Putamen (tissue), 1 donor: ENCODE measurements at places on chromosomes 7 and 10.

DNA sequence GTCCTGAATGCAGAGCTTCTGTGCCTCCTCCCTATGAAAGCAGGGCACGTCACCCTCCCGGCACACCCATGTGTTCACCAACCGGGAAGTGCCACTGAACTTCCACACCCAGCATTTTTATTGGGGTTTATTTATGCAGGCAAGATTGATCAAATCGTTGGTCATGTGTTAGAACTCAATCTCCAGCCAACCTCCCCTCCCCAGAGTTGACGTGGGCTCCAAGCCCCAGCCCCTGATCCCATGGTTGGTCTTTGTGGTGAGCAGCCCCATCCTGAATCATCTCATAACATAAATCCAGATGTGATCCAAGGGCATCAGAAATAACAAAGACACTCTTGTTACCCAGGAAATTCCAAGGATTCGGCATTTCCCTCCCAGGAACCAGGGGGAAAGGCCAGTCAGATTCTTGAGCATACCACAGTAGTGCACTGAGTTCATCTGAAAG is 151.2 kb downstream of the TPST1 start:
- no peak for DNase-seq

- no peak for DNase-seq
Observed at GRCh38 chr10:113613977-113614690, 49.7 kb downstream of the NRAP start.

- DNase-seq: no peak
Observed at GRCh38 chr7:126079581-126079980, 1150.0 kb upstream of the POT1 start.

GRCh38 chr10:101749047-101750016 is 26.6 kb downstream of the FGF8 start:
- DNase-seq: no peak

- DNase-seq: no peak
Observed at GRCh38 chr10:2700626-2701305, 366.6 kb upstream of the PFKP start.

- no peak for DNase-seq
Observed at GRCh38 chr7:107860981-107861652, 29.9 kb upstream of the DLD start.

DNA sequence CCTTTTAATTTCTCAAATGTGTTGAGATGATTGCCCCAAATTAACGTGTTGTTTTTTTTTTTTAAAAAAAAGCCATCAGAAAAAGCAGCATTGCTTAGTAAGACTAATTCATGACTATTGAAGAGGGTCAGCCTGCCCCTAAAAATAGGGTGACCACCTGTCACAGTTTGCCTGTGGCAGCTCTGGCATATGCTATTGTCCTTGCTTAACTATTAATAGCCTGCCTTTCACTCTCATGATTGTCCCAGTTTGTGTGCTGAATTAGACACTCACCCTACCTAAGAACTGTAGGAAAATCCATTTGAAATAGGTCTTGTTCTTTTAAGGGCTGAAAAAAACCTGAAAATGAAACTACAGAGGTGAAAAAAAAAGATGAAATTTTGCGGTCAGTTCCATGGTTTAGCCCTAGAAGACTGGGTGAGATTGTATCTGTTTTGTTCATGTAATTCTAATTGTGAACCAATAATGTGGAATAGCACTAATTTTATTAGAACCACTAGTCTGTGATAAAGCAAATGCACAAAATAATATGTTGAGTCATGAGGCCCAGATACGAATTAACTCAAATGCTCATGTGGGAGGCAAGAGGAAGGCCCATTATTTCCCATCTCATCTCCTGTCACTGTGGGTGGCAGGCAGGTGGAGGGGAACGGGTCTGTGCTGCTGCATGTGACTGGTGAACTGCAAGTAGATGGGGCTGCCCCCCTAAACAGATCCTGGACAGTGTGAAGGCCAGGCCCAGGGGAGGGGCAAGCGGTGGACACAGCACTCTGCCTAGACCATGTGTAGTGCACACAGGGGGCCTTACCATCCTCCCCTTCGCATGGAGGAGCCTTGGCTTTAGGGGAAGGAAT is 265.4 kb upstream of the NFE2L3 start:
- peak; percentile 56 for DNase-seq

DNA sequence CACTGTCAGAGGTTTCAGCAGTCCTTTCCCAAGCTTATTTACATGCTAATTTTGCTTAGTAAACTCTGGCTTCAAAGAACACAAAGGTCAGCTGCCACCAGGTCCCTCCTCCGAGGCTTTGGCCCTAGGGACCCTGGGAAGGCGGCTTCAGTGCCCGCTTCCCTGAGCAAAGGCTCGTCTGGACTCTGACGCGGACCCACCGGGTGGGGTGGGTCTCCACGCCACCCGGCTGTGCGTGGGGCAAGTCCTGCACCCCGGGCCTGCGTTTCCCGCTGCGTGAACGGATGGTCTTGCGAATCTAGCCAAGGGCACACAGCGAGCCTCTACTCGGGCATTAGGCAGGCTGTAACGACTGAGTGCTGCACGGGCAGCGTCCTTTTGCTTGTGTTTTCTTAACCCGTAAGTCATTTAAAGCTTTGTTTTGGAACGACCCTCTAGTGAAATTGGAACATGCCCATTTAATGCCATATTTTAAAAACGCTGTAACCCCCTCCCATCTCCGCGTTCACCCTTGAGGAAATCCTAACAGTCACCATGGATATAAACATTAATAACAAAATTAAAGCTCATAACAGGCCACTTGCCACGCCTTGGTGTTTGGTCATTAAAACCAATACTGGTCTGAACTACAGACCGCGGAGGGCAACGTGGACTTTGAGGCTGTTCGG is 828 bp downstream of the BNIP3 start:
- DNase-seq: no peak

GRCh38 chr7:33062023-33062781 is at the start of gene NT5C3A:
Gene NT5C3A (minus strand): TSS chr7:33062776. CDS start chr7:33062705, 71 bp downstream.
- peak; percentile 29 for DNase-seq

GRCh38 chr7:2314209-2314955 is at the start of gene SNX8:
Gene SNX8 (minus strand): TSS chr7:2314441. CDS start chr7:2314421, 20 bp downstream.
- DNase-seq: peak; percentile 83

DNA sequence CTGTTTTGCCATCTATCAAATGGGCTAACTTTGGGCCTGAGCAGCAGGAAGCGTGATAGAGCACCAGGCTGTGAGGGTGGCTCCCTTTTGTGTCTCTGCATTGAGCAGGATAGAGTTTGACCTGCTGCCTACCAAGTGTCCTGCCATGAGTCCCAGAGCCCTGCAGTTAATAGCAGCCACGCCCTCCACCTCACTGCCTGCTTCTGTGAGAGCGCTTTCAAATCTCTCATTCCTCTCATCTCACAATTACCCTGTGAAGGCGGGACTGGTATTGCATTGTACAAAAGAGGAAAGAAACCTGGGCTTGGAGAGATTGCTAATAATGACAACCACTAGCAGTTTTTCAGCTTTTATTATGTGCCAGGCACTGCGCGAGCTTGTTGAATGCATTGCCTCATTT is 39.9 kb downstream of the UNC5B start:
- no peak for DNase-seq

- no peak for DNase-seq
Observed at GRCh38 chr10:29648114-29648982, 13.6 kb upstream of the SVIL start.

DNA sequence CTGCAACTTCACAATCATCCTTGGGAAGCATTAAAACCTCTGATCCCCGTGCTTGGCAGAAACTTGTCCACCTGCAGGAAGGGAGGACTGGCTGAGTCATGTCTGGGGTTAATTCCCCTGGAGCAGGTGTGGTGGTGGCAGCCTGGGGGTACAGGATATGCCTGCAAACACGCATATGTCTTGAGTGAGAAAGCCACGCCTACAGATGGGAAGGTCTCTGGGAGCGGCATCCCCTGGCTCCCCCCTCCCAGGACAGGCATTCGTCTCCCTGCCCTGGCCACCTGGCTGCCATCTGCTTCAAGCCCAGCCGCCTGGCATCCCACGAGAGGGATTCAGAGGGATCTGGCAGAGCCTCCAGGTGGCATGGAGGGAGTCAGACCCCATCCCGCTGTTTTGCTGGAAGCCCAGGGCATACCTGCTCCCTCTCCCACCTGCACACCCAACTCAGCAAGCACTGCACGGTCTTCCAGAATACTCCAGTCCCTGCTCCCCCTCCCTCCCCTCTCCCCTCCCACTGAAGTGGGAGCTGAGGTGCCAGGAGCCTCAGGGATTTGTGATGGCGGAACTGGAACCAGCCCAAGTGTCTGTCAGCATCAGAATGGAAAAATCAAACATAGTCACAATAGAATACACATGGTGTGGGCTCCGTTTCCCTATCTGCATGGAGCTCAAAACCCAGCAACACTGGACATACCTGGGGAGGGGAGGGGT is 61.0 kb downstream of the CAMK2B start:
- peak; percentile 78 for DNase-seq

DNA sequence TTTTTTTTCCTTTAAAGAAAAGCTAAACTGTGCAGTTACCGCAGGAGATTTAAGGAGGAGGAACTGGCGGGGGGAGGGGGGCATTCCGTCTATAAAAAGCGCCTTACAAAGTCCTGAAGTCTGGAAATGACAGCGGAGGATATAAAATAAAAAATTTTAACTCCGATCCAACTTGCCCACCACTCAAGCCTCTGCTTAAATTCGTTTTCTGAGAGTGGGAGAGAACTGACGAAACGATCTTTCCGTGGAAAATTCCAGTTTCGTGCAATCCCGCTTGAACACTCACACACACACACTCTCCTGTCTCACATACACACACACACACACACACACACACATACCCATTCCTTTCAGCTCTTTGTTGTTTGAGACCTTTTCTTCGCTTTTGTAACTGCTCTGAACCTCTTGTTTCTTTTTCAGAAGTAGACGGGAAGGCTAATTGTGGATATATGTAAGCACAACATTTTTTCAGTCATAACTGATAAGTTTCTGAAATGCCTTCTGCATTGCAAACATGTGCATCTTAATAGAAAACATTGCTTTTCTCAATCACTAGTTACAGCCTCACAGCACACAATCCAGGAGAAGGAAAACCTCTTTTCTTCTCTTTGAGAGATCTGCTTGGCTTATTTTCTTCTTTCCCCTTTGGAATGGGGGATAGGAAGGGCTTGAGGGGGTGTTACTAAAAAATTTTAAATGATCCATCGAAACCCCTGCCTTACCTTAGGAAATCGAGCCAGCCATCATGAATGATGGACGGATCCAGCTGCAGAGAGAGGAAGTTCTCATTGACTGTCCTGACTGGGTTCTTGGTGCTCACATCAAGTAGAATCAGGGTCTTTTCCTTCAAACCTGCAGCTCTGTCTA is 628 bp downstream of the HPSE2 start:
- no peak for DNase-seq

- DNase-seq: no peak
Observed at GRCh38 chr10:133180965-133181639, 21.1 kb downstream of the KNDC1 start.

DNA sequence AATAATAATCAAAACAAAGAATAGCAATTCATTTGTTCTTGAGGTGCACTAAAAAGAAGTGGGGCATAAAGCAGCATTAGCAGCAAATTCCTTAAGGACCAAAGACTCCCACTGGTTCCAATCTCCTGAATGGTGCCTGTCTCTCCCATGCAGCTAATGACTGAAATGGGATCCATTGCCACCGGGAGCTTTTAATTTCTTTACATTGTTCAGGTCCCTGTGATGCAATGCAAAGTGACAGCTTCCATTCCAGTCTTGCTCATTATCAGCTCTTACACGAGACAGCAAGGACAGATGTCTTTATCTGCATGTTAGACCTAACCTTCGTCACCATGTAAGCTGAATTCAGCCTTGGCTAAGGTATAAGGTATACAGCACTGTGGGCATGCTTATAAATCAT is 148.1 kb downstream of the POU6F2 start:
- DNase-seq: no peak

- peak; percentile 29 for DNase-seq
Observed at GRCh38 chr10:110993024-110993693, 73.8 kb downstream of the SHOC2 start.

DNA sequence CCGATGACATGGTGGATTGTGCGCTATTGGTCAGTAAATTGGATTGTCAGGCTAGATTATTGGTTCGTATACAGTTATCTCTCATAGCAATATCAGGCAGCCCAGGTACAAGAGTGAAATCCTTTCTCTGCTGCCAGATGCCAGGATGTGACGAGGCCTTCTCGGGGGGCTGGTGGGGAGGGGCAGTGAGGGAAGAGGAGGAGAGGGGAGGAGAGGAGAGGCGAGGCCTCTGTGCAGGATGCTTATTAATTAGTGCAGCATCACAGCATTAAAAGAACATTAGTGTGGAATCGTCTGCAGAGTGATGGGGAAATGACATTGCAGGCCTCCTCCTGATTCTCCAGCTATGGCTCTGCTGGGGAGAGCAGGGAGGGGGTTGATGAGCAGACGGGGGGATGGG is 30.5 kb upstream of the SLF2 start:
- no peak for DNase-seq

- no peak for DNase-seq
Observed at GRCh38 chr7:27329909-27330308, 87.3 kb downstream of the EVX1 start.

DNA sequence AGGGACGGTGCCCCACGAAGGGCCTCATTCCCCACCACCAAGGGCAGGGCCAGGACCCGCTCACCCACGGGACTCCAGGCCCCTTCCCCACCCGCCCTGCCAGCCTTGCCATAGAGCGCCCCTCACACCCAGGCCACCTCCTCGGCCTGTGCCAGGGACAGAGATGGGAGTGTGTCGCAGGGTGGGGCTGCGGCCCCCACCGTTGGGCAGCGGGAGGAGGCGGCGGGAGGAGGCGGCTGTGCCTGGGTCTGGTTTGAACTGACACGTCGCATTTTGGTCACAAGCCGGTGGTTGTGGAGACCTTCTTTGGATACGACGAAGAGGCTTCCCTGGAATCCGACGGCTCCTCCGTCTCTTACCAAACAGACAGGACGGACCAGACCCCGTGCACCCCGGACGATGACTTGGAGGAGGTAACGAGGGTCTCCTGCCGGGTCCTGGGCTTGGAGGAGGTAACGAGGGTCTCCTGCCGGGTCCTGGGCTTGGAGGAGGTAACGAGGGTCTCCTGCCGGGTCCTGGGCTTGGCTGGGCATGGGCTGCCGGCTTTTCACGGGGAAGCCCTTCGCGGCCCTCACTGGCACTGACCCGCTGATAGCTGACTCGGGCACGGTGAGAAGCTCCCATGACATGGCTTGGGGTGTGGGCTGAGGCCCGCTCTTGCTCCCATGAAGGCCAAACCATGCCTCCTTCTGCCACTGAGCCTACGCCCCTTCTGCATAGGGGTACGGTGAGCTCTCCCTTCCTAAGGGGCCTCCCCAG is 46.4 kb upstream of the DPYSL4 start:
- DNase-seq: no peak

- DNase-seq: no peak
Observed at GRCh38 chr10:57706576-57707299, 561.0 kb downstream of the IPMK start.

GRCh38 chr10:74937266-74937856 is 111.0 kb downstream of the KAT6B start:
- no peak for DNase-seq

GRCh38 chr7:113918946-113919345 is at the start of gene PPP1R3A:
Gene PPP1R3A (minus strand): TSS chr7:113919009. CDS start chr7:113918996, 13 bp downstream.
- no peak for DNase-seq

GRCh38 chr7:142908921-142909890 is 23.7 kb upstream of the TRPV6 start:
- DNase-seq: no peak

- no peak for DNase-seq
Observed at GRCh38 chr7:8176370-8177081, 85.4 kb downstream of the ICA1 start.

- DNase-seq: no peak
Observed at GRCh38 chr10:43055217-43055616, 21.7 kb upstream of the RET start.
